ENCODE measurements at places on chromosomes 3 and 15. TPM values are rescaled to one million over a fixed set of nuclear protein-coding genes. Genes with fewer than 3 reads are reported as not detected.

- DNase-seq: peak; percentile 67
Observed at GRCh38 chr3:16448639-16449070, 64.8 kb downstream of the RFTN1 start.

GRCh38 chr15:50652671-50653070, 33.9 kb downstream of the TRPM7 start:
- DNase-seq: no peak

GRCh38 chr3:53534216-53534615, 39.8 kb downstream of the CACNA1D start:
- no peak for DNase-seq

- no peak for DNase-seq
Observed at GRCh38 chr15:39934397-39935071, 619 bp downstream of the EIF2AK4 start.

- no peak for DNase-seq
Observed at GRCh38 chr15:56892659-56893363, 25.6 kb upstream of the TCF12 start.

- no peak for DNase-seq
Observed at GRCh38 chr15:52050416-52050815, 31.4 kb downstream of the MAPK6 start.

GRCh38 chr15:69086427-69087204, 72.1 kb downstream of the NOX5 start:
- DNase-seq: no peak

DNA sequence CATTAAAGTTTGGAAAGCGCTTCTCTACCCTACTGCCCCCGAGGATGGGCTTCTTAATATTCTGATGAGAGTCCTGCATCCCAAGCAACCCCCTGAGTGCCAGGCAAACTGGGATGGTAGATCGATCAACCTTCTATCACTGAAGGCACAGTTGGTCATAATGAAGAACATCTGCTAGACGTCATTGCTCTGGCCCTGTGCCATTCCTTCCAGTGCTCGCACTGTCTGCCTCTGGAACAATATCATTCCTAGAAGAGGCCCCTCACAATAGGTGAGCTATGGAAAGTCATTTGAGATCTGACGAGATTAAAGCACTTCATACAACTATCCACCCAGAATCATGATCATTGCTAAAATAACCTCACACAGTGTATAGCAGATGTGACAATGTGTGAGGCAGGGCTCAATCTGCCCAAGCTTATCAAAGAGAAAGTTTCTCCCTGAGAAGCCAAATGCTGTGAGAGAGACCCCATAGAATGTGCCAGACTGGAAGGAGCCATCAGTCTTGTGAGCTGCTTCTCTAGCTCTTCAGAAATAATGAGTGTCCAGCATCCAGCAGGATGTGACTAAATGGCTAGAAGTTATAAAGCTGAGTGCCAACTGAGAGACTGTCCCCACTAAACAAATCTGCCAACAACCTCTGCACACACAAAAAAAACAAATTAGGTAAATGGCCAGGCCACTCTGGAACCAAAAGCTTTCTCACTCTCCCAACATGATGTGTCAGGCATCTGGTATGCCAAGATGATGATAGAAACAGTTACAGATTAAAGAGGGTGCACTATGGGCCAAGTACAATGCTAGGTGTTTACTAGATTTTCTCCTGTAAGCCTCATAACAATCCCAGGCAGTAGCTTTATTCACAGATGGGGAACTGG, 165.5 kb downstream of the NECTIN3 start:
- no peak for DNase-seq

DNA sequence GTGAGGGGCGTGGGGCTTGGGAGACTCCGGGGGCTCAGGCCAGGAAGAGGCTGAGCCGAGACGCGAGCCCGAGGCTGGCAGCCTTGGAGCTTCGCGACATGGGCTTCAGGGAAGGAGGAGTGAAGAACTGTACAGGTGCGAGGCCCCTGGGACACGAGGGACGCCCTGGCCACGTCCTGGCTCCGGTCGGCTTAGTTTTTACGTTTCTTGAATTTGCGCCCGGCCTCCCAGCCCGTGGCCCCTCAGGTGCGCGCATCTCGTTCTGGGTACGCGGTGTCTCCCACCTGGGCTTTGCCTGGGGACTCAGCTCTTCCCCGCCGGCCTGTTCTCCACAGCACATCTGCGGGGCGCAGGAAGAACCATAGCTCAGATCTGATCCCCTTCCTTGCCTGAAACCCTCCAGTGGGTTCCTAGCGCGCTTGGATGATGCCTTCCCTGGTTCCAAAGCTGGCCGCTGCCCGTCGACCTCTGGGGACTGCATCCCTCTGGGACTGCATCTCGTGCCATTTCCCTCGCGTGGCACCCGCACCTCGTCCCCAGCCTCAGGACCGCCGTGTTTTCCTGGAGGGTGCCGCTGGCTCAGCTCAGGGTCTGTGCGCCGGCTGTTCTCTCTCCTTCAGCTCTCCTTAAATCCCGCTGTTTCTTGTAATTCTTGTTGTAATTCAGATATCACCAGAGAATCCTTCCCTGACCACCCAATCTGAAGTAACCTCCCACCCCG, 614 bp downstream of the CHCHD6 start:
- no peak for DNase-seq

- no peak for DNase-seq
Observed at GRCh38 chr15:99954361-99955180, 221.3 kb upstream of the LYSMD4 start.

DNA sequence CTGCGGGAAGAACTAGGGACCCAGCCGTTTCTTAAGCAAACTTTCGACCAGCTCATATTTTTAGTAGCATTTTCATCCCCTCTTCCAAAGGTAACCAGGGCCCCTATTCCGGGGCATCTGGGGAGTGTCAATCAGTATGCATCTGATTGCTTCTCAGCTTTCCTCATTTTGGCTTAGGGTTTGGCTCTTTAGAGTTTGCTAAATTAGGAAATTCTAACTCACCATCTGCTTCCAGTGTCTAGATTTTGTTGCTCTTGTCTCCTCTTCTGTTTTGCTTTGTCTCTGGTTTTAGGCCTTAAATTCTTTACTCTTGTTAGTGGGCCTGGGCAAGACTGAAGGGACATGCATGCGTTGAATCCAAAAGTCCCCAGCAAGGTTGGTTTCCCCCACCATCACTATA, 9.6 kb upstream of the ABTB1 start:
- no peak for DNase-seq

DNA sequence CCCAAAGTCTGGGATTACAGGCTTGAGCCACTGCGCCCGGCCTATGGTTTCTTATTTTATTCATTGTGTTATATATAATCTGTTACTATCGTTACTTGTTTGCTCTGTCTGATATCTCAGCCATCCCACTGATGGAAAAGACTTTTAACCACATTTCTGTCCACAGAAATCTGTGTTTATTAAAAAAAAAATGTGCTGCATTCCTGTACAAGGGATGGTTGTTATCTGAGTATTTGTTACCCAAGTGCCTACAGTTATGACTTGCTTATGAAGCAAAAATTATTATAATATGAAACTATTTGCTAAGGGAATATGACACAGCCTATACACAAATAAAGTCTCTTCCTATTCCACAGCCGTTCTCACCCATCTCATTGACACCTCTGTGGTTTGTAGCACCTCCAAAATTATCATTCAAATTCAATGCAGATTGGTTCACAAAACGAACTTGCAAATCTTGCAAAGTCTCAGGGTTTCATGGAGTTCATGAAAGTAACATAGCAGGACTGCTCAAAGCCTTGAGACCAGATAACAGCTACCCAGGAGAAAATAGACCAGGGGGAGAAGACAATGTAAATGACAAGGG, 47.4 kb upstream of the UBE2E1 start:
- no peak for DNase-seq

DNA sequence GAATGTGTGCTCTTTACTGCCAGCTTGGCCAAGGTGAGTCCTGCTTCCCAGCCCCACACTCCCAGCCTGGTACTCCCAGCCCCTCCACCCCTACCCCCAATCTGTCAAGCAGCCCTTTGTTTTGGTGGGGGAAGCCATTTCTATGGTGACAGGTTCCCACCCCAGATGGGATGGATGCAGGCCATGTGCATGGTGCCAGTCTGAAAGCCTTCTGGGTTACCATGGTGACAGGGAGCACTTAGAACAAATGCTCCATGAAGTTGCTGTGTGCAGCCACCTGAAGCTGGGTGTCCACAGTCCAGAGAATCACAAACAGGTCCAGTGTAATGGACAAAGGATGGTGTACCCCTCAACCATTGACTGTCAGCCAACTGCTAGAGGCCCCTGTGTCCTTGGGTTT, 19.1 kb upstream of the VILL start:
- DNase-seq: no peak

DNA sequence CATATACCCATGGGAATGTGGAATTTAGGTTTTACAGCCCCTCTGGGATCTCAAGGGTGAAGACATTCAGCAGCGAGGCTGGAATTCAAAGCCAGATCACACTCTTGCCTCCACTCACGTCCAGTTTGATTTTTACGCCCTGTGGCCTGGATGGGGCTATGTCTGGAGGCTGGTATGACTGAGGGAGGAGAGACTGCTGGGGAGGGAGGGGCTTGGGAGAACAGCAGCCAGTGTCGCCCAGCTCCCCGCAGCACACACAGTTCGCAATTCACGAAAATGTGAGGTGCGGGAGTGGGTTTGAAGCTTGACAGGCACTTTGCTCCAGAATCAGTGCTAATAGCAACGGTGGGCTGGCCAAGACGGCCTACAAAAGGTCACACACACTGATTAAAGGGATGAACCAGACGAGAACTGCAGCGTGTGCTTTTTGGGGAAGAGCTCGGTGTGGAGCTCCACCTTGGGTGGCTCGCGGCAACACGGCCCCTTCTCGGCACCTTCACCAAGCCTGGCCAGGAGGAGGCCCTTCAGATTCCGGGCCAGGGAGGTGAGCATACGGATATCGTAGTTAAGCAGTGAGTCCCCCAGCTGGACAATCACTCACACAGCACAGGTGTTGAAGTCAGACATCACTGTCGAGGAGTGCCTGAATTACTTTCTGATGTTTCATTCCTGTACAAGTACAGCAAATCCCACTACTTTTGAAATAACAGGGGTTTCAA, 16.4 kb downstream of the EHD4 start:
- no peak for DNase-seq

- no peak for DNase-seq
Observed at GRCh38 chr3:53286727-53287126, 30.9 kb upstream of the TKT start.

GRCh38 chr3:146817704-146818103, 212.6 kb upstream of the PLSCR5 start:
- DNase-seq: no peak

DNA sequence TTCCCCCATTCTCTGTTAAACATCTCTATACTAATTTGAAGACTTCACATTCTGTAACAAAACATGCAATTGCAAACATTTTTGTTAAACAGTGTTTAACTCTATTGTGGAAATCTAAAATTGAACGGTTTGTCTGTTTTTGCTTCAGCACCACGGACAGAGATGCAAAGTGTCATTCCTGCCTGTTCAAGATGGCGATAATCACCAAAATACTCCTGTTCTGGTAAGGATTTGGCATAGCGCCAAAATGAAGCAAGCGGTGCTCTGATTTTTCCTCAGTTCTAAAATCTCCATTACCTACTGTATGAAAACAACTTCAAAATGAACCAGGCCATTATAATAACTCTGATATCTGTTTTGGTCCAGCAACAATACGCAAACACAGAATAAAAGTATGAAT, 129.7 kb upstream of the TUSC7 start:
- DNase-seq: no peak

DNA sequence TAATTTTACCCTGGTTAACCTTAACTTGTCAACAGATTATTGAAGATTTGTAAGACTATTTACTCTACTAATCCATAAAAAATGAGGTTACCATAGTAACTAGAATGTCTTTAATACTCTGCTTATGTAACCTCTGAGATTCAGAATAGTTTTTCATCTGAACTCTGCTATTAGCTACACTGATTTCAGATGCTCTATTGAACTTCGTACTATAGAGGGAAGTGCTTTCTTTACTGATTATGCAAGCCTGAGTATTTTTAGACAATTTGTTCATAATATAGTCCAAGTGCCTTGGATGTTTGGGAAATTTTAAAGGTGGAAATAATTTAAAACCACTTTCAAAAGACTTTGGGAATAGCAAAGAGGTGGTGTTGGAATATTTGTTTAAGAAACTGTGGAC, 107.9 kb upstream of the GBE1 start:
- no peak for DNase-seq

LRRC31 gene
- 0.42 TPM for total RNA-seq

GABRB3 gene
- 0.31 TPM for total RNA-seq

CAMKV gene
- total RNA-seq: not detected

GOLGA8J gene
- not detected for total RNA-seq

RPL4 gene
- 3,590 TPM for total RNA-seq

TMEM45A gene
- total RNA-seq: 3.5 TPM

SEMA3B gene
- total RNA-seq: 1.8 TPM

CMTM8 gene
- total RNA-seq: 2.6 TPM

FES gene
- total RNA-seq: 10.7 TPM

KLHL24 gene
- total RNA-seq: 301 TPM

PPP1R14D gene
- not detected for total RNA-seq

NOX5 gene
- not detected for total RNA-seq
